ENCODE measurements at places on chromosomes 4 and X.

DNA sequence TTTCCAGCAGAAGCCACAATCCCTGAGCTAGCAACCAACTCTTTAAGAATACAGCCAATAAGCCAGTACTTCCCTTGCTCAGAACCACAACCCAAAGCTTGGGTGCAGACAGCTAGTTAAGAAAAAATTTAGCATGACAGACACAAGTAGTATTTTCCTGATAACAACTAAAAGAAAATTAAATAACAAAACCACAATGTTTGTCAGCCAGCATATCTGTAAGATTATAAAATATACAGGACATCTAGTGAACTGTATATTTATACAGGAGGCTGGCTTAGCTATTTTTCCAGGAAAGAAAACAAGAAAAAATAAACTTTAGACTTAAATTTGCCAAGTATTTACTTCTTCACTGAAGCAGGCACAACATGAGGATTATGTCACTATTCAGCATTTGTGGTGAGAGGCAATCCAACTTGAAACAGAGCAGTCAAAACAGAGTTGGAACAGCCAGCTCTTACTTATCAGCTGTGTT, 6.6 kb downstream of the PF4V1 start:
- no peak for DNase-seq

GRCh38 chrX:109728173-109728535, 4.9 kb downstream of the ACSL4 start:
- DNase-seq, result no peak

DNA sequence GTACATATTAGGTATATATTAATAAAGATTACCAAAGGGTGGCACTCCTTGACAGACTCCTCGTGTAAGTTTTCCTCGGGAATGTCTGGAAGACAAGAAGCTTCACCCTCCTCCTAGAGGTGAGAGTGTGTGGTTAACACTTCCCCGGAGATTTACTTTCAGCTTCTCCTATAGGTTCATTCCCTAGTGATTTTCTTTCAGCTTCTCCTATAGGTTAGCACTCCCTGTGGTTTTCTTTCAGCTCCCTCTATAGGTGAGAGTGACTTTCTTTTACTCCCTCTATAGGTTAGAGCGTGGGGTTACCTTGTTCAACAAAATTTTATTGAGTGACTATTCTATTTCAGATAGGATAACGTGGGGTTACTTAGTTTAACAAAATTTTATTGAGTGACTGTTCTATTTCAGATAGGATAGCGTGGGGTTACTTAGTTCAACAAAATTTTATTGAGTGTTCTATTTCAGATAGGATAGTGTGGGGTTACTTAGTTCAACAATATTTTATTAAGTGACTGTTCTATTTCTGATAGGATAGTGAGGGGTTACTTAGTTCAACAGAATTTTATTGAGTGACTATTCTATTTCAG, 106.0 kb upstream of the PLAC1 start:
- DNase-seq, result no peak

DNA sequence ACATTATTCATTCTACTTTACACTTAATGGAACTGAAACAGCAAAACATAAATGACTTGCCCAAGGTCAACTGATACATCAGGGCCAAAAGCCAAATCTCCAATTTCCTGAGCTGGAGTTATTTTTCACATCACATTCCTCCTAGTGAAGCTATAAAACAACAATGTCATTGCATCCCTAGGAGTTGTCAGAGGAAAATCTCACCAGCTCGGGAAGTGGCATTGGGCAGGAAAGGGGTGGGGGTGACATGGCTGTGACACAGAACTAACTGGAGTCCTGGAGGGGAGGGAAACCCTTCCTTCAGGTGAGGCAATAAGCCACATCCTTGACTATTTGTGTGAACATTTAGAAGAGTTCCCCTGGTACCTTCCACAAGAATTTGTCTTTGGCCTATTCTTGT, 47.3 kb downstream of the MEPE start:
- no peak for DNase-seq

DNA sequence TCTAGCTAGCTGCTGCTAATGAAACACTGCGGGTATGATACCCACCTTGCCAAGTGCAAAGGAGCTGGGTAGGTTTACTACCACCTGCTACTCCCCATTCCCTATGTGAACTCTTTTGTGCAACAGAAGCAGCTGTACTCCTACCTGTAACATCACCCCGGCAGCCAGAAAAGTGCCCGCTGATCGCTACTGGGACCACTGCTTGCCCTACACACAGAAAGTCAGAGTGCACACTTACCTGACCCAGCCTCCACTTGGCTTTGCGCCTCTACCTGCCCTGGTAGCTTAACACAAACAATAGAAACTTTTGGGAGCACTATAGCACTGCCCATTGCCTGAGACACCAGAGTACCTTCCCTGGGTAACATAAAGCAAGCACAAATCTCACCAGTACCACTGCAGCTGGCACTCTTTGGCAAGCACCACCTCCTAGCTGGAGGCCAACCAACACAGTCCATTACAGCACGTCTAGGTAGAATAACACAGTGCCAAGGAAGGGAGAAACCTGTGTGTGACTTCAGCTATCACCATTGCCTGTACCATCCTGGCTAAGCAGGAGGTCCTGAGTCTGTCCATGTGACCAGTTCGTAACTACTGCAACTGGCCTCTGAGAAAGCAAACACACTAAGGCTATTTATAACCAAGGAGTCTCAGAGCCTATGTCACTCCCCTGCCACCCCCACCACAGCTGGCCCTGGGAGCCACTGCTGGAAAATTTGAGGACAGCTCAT, 80.1 kb downstream of the CENPC start:
- DNase-seq, result peak; percentile 14

DNA sequence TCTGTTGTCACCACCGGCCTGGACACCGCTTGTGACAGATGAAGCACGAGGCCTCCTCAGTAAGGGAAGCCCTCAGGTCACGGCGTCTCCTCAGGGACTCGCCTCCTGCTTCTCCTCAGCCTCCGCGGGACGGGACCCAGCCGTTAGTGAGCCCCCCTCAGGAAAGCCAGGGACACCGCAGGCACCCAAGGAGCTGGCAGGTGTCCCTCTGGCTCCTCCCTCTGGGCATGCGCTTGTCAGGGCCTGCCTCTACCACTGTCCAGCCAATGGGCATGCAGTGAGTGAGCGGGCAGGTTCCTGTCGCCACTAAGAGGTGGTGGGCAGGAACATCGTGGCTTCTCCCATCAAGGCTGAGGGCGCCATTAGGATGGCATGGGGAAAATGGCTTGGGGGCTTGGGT, 23.5 kb upstream of the CT55 start:
- no peak for DNase-seq

DNA sequence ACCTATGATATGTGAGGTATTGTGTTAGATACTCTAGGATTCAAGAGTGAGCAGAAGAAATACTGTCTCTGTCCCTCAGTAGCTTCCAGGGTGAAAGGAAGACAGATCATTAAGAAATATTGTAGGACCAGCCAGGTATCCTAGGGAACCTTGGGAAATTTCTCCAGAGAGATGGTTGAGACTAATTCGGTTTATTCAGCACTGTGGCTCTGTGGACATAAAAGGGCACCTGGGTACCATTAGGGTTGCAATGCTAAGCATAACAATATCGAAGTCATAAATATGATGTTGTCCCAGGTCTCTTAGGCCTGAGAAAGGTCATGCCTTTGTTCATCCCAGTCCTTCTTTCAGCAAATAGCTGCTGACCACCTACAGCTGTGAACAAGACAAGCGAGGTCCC, 61.0 kb downstream of the FAM114A1 start:
- no peak for DNase-seq

All from pons (tissue), 1 donor.